ENCODE measurements at places on chromosomes 5 and 9.

- peak; percentile 71 for DNase-seq
These were observed 505 bp downstream of the SPTAN1 start for GRCh38 chr9:128552744-128553440.

DNA sequence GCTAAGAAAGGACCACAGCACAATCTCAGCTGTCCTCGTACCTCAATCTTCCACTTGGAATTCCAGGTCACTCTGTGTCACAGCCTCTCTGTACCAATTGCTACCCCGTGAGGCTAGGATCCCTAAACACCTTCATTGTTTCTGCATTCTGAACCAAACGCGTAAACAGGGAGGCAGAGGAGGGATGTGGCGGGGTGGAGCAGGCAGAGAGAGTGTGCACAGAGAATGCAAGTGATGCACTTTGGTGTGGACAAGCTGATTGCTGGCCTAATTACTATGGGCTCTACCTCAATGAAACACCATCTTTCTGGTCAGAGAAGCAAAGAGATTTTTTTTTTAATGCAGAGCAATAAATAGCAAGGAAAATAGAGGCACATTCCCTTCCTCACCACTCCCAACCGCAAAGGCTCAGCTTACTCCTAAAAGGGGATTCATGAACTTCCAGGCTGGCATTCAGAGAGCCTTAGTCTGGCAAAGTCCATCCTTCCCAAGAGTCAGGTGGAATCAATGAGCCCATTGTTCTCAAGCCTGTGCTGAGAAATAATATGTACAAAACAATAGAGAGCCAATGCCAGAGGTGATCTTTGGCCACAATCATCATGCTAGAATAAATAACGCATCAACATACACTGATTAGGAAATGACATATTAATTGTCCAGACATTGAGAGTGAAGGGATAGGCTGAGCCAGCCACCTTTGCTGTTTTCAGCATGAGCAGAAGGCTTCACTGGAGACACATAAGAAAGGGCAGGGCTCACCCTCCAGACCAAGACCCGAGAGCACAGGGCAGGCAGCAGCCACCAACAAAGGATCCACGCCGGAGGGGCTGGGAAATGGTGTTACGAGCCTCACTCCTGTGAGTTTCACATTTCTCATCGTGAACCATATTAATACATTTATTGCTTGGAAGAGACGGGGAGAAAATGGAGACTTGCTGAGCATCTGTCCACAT is 278.8 kb downstream of the ENC1 start:
- no peak for DNase-seq

DNA sequence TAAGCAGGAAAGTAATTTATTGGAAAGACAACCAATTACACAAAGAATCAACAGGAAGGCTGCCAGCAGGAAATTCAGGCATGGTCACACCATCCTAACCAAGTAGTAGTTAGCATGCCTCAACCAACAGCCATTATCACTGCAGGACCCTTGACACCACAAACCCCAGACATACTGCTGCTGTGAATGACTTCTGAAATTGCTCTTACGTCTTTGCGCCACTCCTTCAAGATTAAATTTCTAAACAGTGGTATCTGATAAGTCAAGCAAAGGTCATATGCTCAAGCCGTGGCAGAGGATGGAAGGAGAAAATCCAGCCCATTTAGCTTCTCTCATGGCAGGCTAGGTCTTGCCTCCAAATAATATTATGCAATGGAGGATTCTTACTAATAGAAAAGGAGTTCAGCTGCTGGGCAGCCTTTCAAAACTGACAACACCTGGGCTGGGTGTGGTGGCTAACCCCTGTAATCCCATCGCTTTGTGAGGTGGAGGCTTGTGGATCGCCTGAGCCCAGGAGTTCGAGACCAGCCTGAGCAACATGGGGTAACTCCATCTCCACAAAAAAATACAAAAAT is 5.0 kb upstream of the PTGER4 start:
- no peak for DNase-seq

- peak; percentile 47 for DNase-seq
These were observed 1.0 kb upstream of the DAB2IP start for GRCh38 chr9:121650217-121651007.

- peak; percentile 43 for DNase-seq
These were observed 39.8 kb upstream of the RANBP6 start for GRCh38 chr9:6055216-6055615.

- peak; percentile 12 for DNase-seq
These were observed 35.9 kb upstream of the HSPA9 start for GRCh38 chr5:138610918-138611677.

DNA sequence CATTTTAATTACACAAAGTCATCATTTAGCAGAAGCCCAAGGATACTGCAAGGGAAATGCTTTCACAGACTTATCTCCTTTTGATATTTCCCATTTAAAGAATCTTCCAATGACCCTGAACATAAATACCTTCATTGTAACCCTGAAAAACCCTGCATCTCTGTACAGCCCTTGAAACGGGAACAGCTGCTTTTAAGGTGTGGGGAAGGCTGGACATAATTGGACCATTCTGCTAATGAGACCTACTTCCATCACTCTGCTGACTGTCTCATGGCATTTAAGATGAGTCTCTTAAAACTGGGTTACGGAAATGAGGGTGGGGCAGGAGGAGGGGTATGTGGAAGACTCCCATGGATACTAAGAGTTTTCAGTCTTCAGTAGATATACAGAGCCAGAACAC is 485.8 kb downstream of the BRINP1 start:
- DNase-seq, result no peak

DNA sequence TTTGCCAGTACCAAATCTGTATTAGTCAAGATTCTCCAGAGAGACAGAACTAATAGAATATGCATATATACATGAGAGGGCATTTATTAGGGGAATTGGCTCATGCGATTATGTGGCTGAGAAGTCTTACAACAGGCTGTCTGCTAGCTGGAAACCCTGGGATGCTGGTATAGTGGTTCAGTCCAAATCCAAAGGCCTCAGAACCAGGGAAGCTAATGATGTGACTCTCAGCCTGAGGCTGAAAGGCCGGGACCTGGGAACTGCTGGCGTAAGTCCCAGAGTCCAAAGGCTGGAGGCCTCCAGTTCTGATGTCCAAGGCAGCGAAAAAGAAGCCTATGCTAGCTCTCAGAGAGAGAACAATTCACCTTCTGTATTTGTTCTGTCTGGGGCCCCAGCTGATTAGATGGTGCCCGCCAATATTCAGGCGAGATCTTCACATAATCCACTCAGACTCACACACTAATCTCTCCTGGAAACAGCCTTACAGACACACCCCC is 84.1 kb downstream of the KIAA1958 start:
- DNase-seq, result no peak

- DNase-seq, result no peak
These were observed 35.9 kb upstream of the ZFAND5 start for GRCh38 chr9:72400866-72401265.

- no peak for DNase-seq
These were observed 52.0 kb downstream of the CFAP77 start for GRCh38 chr9:132461971-132462370.

- no peak for DNase-seq
These were observed 19.4 kb downstream of the FXN start for GRCh38 chr9:69054989-69055388.

- no peak for DNase-seq
These were observed 167.2 kb downstream of the C9orf152 start for GRCh38 chr9:110040788-110041187.

GRCh38 chr9:122130837-122131236 is 28.7 kb downstream of the NDUFA8 start:
- no peak for DNase-seq
